Testis (tissue), 5 donors: ENCODE measurements at places on chromosomes 1 and 21.

DNA sequence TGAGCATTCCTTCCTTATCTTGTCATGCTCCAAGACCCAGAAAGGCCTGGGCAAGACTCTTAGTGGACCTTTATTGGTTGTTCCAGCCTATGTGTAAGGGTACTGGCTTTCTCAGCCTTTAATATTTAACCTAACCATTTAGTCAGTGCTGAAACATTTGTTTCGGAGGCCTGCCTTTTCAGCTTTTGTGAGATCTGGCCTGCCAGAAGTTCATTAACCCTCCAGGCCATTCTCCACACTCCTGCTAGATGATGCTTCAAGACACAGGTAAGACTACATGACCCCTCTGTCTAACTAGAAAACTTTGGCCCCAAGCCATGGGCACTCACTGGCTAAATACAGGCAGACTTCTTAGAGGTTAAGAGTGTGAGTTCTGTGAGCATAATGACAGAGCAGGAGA lies 138.4 kb upstream of the ZP4 start:
- DNase-seq: no peak

- DNase-seq: no peak
Measured at GRCh38 chr1:91572044-91572443, 71.4 kb downstream of the CDC7 start.

DNA sequence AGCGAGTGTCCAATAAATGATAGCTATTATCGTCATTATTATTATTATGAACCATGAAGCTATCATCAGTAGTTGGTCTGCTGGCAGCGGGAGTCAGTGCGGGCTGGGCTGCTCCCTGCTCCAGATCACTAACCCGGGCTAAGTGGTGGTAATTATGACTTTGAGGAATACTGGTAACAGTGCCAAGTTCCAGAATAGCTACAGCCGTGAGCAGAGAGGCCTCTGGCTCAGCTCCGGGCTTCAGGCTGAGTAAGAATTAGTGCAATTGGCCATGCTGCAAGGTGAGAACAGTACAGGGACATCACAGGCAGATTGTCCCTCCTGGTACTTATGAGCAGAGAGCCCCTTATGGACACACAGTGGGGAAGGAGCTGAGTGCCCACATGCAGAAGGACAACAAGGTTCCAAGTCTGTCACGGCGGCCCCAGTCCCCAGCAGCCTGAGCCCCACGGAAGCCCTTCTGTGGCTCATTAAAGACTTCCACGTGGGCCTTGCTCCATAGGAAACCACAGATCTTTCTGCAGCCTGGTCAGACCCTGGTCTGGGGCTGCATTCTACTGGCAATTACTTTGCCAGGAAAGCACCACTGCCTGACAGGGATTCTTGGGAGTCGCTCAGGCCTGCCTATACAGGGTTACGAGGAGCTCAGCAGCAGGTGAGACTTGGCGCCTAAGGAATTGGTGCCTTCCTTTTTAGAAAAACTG lies 235.1 kb downstream of the RRAGC start:
- no peak for DNase-seq

DNA sequence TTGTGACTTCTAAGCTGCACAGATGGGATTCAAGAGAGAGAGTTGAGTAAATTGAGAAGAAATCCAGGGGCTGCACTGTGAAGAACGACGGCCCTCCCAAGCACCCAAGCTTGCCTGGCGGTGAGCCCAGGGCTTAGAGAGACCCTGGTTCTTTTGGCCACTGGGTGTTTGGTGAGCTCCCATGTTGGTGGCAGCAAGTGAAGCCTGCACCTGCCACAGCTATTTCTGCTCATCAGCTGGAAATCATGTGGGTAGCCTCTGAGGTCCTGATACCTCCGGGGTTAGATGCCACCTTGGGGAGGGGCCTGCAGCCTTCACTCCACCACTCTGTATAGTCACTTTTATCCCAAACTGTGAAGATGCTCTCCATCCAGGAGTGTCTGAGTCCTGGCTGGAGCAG lies 6.2 kb upstream of the BTG2 start:
- DNase-seq: no peak

DNA sequence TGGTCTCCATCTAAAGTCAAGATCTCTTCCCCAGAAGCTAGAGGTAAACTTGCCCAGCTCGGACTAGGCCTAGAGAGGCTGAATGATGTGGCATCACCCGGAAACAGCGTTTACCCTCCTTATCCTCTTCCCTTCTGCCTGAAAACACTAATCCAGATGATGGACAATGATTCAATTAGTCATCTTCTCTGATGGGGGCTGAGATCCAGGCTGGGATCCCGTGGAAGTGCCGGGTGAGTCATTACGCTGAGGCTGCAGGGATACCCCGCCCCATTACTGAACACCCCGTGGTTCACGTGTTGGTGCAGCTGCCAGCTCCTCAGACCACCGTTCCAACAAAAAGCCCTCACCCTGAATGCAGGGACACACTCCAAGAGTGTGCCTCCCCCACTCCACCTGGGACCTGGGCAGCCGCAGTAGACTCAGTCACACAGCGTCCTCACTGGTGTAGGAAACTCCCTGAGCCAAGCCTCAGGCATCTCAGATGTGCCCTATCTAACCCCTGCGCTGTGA lies 2.0 kb downstream of the S100A6 start:
- no peak for DNase-seq

- no peak for DNase-seq
Measured at GRCh38 chr1:203444171-203444576, 31.4 kb upstream of the PRELP start.

- DNase-seq: no peak
Measured at GRCh38 chr1:53460666-53461322, 1.6 kb downstream of the DMRTB1 start.

- no peak for DNase-seq
Measured at GRCh38 chr1:59242370-59242769, 54.5 kb upstream of the FGGY start.

- DNase-seq: no peak
Measured at GRCh38 chr1:73820843-73821242, 377.1 kb downstream of the LRRIQ3 start.

DNA sequence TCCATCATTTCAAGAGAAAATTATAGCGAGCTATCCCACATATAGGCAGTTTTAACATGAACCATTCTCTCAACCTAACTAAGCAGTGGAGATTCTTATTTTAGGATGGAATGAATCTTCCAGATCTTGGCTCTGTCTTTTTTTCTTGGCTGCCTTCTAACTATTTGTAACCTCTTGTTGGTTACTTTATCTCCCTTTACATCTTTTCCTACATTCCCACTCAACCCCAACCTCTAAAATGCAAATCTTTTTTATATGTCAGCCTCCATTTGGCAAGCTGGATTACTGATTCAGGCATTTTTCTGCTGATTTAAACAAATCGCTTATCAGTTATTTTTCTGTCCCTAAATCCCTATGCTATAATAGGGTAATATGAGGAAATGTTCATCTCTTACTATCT lies 46.9 kb upstream of the LHX8 start:
- DNase-seq: no peak

- DNase-seq: no peak
Measured at GRCh38 chr1:160207771-160208556, 2.8 kb downstream of the PEA15 start.

GRCh38 chr21:37560385-37560784 lies 193.8 kb downstream of the DYRK1A start:
- no peak for DNase-seq

DNA sequence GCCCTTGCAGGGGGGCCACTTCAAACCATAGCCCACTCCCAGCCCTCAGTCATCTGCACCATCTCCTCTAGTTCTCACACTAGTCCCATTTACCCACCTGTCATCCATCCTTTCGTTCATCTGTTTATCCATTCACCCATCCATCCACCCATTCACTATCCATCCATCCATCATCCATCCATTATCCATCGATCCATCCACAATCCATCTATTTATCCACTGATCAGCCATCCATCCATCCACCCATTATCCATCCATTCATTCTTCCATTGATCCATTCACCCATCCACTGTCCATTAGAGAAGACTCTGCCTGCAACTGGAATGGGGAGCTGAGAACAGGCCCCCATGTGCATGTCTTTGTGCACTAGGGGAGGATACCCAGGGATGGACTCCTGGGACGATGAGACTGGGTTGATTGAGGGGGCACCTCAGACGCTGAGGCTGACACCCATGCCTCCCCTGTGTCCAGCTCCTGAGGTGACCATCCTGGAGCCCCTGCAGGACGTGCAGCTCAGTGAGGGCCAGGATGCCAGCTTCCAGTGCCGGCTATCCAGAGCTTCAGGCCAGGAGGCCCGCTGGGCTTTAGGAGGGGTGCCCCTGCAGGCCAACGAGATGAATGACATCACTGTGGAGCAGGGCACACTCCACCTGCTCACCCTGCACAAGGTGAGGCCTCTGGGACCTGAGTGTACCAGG lies 97.9 kb downstream of the TRIM11 start:
- no peak for DNase-seq

DNA sequence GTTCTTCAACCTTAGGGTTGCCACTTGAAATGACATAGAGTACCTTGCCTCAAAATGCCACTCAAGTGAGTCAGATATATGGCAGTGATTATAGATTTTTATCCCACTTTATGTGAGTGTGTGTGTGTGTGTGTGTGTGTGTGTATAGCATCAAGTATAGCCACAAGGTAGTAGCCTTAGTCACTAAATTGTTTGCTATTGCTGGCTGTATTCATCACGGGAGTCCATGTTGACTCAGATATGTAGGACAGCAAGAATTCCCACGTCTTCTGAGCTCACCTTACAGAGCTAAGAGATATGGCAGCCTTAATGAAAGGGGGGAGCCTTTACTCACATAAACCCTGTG lies 9.3 kb downstream of the ETS2 start:
- DNase-seq: no peak

GRCh38 chr21:45003331-45004058 lies 63.7 kb downstream of the SLX9 start:
- no peak for DNase-seq

GRCh38 chr1:92376345-92376744 lies 77.5 kb downstream of the RPAP2 start:
- no peak for DNase-seq

DNA sequence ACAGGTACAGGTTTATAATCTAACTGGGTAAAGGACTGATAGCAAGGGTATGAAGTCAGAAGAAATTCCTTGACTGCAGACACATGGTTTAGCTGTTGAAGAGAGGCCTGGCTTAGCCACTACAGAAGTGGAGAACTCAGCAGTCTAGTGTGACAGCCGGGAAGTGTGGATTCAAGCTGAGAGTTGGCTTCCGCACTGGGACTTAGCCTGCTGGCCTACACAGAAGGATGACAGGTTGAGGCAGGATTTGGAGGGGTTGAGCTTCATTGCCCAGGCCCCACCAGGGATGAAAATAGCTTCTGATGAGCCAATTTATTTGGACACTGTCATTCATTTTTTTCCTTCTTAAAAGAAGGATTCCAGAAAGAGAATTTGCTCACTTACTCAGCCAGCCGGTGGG lies 284.4 kb downstream of the PCP4 start:
- DNase-seq: no peak

GRCh38 chr21:36109868-36110267 lies 25.0 kb upstream of the CBR3 start:
- no peak for DNase-seq

GRCh38 chr1:90579212-90579802 lies 137.8 kb downstream of the BARHL2 start:
- DNase-seq: no peak

DNA sequence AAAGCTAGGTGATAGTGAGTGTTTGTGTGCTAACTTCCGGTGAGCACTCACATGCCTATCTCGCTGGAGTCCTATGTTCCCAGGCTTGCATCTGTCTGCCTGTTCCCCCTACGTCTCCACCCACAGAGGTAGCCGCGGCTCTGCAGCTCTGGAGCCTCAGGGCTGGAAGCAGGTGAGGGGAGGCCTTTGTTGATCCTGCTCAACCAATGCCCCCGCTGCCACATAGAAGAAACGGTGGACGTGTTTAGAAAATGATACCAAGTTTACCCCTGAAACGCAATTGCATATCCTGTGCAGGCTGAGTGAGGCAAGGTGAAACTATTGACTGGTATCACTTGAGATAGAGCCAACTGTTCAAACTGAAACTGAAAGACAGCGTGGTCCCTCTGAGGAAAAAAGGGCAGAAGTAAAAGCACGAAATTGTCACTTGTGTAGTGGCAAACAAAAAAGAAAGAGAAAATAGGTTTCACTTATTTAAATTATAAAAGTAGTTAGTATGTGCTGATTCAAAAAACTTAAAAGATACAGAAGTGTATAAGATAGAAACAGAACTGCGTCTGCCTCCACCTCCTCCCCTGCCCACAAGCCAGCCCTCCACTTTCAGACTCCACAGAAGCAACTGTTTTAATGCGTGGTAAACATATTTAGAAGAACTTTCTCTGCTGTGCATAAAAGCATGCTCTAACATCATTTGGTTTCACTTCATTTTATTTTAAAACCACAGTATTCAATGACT lies 38.6 kb upstream of the ETS2 start:
- no peak for DNase-seq

- no peak for DNase-seq
Measured at GRCh38 chr1:3550511-3551289, 60.6 kb downstream of the MEGF6 start.

DNA sequence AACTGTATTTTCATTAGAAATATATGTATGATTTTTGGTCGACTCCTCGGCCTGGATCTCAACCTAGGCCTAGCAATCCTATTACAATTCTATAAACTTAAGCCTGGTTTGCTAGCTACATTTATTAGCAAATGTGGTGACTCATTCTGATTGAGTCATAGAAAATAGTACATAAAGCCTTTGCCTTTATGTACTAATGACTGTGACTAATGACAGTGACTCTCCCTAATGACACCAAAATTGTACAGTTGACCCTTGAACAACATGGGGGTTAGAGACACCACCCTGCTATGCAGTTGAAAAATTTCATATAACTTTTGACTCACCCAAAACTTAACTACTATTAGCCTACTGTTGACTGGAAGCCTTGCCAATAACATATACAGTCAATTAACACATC lies 78.9 kb downstream of the CLEC20A start:
- DNase-seq: no peak

- no peak for DNase-seq
Measured at GRCh38 chr1:93468662-93469061, 20.7 kb downstream of the FNBP1L start.

- peak; percentile 34 for DNase-seq
Measured at GRCh38 chr21:34061983-34062382, 11.4 kb upstream of the MRPS6 start.

GRCh38 chr1:206809504-206810084 lies 37.3 kb upstream of the IL10 start:
- peak; percentile 68 for DNase-seq

DNA sequence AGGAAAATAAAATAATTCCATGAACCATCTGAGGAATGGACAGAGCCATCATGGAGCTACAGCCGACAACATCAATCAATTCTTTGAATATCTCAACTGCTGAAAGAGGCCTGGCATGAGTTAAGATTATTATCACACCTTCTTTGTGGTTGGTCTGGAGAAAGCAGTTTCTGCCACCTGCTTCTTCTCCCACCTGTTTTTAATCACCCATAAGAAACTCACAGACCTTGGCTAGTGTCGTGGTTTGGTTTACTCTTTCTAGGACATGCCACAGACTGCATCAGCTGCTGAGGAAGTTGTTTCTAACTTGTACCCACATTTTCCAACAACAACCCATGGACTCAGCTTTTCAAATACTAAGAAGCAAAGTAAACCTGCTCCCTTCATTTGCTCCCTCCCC lies 65.6 kb downstream of the NTPCR start:
- DNase-seq: no peak

- DNase-seq: no peak
Measured at GRCh38 chr1:46689356-46689755, 17.7 kb downstream of the TEX38 start.
